Effector CD4-positive, alpha-beta T cell (primary cell): ENCODE measurements at places on chromosomes 5 and 9.

DNA sequence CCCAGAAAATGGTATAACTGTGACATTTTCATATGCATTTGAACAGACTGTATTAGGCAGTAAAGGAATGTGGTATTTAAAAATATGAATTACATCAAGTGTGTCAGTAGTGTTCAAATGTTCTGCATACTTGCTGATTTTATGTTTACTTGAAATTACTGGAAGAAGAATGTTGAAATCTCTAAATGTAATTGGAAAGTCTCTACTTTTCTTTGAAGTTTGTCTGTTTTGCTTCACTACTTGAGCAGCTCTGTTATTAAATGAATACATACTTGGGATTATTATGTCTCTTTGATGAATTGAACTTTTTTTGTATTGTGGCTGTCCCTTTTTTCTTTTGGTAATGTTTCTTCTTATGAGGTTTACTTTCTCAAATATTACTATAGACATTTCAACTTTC lies 205.6 kb downstream of the TAF11L14 start:
- no peak for DNase-seq

DNA sequence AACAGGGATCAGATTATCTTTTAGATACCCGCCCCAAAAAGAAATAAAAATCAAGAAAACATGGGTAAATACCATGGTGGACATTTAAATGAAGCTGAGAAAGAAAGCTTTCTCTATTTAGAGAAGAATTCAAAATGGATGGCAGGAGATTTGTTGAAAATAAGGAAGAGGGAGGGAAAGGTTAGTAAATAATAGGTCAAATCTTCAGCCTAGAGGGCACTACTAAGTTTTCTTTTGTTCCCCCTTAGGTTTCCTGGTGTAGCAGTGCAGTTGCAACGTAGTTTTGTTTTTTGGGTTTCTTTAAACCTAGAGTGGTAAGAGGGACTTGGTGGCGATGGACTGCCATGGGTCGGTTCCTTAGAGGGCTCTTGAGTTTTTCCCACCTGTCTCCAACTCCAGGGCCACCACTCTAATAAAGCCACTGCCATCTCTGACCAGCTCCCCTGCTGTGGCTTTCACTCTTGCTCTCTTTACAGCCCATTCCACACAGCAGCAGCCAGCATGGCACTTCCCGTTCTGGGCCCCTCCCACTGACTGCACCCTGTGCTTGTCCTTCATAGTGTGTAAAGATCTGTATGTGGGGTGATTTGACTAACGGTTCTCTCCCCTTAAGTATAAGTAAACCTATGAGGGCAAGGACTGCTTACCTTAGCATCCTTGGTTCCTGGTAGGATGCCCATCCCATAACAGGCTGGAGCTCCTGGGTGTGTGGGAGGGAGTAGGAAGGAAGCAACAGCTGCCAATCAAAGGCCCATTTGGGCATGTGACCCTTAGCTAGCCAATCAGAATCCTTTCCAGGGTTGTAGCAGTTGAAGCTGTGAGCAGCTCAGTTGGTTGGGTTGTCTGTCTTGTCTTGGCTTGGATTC lies 118.3 kb downstream of the SLC1A3 start:
- DNase-seq: peak; percentile 7

DNA sequence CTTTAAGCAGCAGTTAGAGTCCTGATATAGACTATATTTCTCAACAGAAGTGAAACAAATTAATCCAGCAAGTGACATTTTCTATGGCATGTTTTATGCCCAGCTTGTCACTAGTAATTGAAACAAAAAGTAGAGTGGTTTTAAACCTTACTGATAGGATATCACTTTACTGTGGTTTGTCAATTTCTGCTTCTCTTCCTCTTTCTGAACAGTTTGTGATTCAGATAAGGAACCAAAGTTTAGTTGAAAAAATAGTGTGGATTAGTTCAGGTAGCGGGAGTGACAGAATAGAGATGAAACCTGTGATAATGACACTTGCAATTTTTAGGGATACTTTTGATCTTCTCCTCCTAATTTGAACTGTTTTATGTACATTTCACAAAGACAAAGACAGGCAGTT lies 485.7 kb upstream of the EDIL3 start:
- no peak for DNase-seq

DNA sequence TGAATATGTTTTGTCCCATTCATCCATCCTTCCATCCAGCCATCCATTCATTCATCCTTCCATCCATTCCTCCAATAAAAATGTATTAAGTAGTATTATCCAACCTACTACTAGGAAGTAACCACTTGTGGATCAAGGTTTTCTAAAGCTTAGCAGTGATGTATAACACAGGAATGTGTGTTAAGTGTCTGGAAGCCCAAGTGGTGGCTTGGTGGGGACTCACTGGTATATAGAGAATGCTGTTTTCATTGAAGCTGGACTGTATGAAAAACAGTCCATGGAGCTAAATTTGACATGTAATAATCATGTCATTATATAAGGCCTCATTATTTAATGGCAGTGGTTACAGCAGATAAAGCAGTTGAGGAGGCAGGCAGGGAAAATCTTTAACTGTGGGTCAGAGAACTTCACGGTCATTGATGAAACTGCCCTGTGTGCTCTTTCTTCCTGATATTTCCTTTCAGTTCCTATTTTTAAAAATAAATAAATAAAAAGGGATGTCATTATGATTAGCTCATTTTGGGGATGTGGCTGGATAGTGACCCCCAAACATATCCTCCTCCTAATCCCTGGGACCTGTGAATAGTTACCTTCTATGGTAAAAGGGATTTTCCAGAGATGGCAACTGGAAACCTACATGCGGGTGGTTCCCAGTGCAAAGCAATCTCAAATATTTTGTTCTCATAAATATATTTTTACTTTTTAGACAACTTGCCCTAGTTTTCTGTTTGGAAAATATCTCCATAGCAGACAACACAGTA lies 82.3 kb downstream of the DAPK1 start:
- DNase-seq: no peak

- no peak for DNase-seq
Measured at GRCh38 chr5:113199122-113199905, 222.7 kb downstream of the DCP2 start.

- no peak for DNase-seq
Measured at GRCh38 chr5:137398154-137398553, 101.0 kb downstream of the SPOCK1 start.

DNA sequence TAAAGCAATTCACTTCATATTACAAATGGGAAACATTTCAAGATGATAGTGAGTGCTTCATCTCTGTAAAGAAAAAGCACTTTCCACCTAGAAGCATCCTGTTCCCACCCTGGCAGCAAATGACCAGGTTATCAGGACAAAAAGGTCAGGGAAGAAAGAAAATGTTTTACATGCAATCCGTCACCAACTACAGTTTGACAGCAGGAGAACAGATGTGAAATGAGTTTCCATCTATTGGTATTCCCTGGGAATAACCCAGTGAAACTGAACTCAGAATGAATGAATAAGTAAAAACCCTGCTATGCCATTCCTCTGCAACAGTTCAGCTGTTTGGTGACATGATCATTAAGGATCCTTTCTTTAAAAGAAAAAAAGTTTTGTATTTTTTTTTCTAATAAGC lies 67.6 kb downstream of the HTR1A start:
- no peak for DNase-seq

- no peak for DNase-seq
Measured at GRCh38 chr9:130482463-130482862, 37.7 kb downstream of the ASS1 start.

- no peak for DNase-seq
Measured at GRCh38 chr9:91500509-91501014, 76.9 kb upstream of the NFIL3 start.

- DNase-seq: no peak
Measured at GRCh38 chr9:84031534-84031933, 50.9 kb downstream of the RMI1 start.

DNA sequence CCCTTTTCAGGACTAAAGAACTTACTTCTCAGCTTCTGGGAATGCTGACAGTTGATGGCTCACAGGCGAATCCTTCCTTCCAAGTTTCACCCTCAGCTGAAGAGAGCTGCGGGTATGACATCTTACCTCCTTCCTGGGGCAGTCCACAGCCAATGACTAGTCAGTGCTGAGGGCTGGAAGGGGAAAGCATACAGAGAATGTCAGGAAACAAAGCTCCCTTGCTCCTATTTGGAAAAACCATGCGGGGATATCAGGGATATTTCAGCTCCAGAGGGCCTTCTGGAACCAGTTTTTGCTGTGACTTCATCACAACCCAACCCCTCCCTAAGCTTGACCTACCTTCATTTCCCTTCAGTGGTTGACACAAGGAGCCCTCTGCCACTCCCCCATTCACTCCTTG lies 15.7 kb downstream of the FTMT start:
- no peak for DNase-seq

GRCh38 chr9:76580188-76580587 lies 121.2 kb downstream of the GCNT1 start:
- DNase-seq: no peak

DNA sequence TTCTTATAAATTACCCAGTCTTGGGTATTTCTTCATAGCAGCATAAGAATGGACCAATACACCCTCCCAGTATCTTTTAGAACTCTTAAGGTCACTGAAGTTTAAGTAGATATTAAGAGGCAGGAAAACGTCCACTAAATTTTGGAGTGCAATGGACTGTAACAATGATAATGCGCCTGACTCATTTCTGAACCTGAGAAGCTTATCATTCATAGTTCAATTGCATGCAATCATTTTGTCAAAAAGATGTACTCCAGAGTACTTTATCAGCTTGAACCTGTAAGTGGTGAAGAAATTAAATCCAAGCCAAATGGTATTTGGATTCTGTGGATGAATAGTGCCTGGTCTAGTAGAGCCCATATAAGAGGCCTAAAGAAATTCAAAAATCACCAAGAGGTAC lies 196.5 kb upstream of the CDH9 start:
- DNase-seq: no peak
